Fibroblast of mammary gland (primary cell): ENCODE measurements at places on chromosomes 5 and 9.

- no peak for DNase-seq
These were observed 86.6 kb downstream of the GNA14 start for GRCh38 chr9:77561331-77562018.

DNA sequence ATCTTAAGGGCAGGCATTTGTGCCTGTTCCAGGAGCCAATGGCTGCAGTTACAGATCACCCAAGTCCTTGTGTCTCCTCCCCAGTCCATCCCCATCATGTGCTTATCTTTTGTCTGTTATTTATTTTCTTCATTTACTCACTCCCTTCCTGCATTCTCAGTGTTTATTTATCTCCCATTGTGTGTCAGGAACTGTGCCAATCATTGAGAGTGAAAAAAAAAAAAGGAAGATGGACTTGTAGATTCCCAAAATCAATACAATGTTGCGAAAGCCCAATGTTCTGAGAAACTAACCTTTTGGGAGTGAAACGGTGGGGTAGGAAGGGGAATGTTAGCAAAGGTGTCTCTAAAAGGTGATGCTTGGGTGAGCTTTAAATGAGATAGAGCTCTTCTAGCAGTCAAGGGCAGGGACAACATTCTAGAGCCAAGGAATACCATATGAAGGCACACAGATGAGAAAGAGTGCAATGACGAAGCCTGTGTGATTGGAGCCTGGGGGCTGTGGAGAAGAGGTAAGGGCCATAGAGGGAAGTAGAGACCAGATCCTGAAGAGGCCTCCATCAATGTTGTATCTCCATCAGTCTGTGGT is 53.0 kb downstream of the CMYA5 start:
- no peak for DNase-seq

DNA sequence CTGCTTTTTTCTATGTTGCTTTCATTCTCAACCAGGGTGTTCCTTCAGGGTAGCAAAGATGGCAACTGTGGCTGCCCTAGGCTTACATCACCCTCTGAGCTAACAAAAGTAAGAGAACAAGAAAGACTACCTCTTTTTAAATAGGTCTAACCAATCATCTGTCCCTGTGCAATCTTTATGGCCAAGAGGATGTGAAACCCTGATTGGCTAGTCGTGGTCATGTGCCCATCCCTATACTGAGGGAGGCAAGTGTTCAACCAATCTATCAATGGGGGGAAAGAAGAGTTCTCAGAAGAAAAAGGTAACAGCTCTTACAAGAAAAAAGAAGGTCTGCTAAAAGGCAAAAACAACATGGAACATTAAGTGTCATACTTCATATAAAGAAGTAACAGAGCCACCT is 11.7 kb upstream of the SNCAIP start:
- no peak for DNase-seq

GRCh38 chr5:145204743-145205142 is 630.4 kb downstream of the PRELID2 start:
- no peak for DNase-seq

- no peak for DNase-seq
These were observed 6.4 kb downstream of the ENG start for GRCh38 chr9:127847833-127848755.

- DNase-seq = no peak
These were observed 117.0 kb downstream of the GABBR2 start for GRCh38 chr9:98591696-98592095.

- DNase-seq = peak; percentile 43
These were observed 29.5 kb upstream of the TGFBR1 start for GRCh38 chr9:99075246-99075912.

- DNase-seq = no peak
These were observed 234.4 kb upstream of the MPDZ start for GRCh38 chr9:13513716-13514444.

- no peak for DNase-seq
These were observed 254.2 kb downstream of the TRIM32 start for GRCh38 chr9:116941266-116941665.

- DNase-seq = peak; percentile 40
These were observed 100.6 kb upstream of the NREP start for GRCh38 chr5:111857623-111858022.

- DNase-seq = peak; percentile 82
These were observed 219.7 kb upstream of the TUT7 start for GRCh38 chr9:86573886-86574285.

GRCh38 chr5:17229313-17229712 is 11.9 kb downstream of the BASP1 start:
- no peak for DNase-seq

- no peak for DNase-seq
These were observed 8.1 kb upstream of the HAVCR1 start for GRCh38 chr5:157067005-157067404.

DNA sequence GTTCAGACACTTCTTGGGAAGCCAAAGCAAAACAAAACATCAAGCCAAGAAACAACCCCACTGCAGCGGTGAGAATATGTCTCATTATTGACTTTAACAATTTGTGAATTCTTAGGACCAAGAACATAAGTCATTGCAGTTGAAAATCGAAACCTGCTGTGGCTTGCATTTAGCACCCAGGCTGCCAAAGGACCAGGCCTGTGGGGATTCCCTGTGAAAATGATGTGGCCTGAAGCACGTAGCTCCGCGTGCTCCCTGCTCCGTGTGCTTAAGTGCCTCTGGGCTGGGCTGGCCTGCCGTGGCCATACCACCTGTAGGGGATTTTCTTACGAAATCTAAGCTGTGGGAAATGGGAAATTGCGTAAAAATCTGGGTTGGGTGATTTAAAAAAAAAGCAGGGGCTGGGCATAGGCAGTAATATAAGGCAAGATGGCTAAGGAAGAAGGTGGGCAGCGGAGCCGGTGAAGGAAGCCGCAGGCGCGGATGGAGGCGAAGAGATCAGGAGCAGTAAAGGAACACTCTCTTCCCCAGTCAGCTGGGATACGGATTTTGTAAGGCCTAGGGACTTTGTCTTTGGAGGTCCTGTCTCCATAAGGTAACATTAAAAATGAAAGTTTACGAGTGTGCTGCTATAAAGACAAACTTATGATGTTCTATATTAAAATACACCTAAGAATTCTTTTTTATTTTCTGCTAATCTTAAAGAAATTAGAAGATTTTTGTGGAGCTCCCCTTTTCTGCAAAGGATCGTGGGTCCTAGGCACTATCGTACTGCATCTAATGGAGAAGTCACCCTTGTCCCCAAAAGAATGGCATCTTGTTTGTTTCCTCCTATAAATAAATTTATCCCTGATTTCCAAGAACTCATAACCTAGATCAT is 189.6 kb upstream of the SEMA6A start:
- DNase-seq = no peak

DNA sequence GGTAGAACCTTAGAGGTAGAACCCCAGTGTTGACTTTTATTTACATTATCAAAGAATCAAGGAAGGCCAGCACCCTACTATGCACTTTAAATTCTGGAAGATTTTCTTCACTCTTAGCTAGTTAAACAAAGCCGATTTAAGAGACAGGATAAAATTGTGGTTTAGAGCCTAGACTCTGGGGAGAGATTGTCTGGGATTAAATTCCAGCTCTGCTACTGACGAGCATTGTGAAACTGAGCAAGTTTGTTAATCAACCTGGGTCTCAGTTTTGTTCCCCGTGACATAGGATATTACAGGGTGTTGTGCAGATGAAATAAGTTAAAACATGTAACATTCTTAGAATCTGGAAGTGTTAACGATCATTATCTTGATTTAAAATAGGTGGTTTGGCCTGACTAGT is 83.5 kb downstream of the FEM1C start:
- DNase-seq = peak; percentile 71

GRCh38 chr9:127351182-127352166 is 45.5 kb upstream of the SLC2A8 start:
- no peak for DNase-seq

- DNase-seq = peak; percentile 9
These were observed 57.0 kb upstream of the NEURL1B start for GRCh38 chr5:172583931-172584511.

DNA sequence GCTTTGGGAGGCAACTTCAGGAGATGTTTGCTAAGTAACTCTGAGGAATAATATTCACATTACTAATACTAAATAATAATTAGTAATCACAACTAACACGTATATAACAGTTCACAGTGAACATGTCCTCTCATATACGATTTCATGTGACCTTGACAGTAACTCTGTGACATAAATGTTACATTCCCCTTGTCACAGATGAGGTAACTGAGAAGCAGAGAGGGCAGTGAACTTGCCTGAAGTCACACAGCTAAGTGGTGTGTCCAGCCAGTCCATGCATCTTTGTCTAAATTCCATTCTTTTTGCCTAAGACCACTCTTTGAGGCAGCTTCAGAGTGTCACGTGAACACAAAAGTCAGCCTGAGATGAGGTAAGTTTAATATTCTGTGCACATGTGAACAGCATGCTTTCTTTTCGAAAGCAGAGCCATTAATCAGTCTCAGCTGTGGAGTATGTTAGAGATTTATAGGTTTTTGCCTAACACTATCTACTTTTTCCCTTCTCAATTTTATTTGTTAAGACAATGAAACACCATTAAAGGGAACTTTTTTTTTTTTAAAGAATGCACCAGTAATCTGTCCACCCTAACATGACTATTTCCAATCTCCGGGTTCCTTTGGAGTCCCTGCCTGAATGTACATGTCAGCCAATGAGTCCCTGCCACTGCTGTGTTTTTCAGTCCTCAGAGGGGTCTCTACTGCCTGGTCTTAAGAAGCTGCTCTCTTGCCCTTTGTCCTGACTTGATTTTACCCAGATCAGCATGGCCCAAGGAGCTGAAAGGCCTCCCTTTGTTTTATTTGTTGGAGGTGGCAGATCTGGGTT is 43.5 kb downstream of the SH3PXD2B start:
- peak; percentile 93 for DNase-seq

- no peak for DNase-seq
These were observed 233.2 kb upstream of the RFX3 start for GRCh38 chr9:3758816-3759576.

DNA sequence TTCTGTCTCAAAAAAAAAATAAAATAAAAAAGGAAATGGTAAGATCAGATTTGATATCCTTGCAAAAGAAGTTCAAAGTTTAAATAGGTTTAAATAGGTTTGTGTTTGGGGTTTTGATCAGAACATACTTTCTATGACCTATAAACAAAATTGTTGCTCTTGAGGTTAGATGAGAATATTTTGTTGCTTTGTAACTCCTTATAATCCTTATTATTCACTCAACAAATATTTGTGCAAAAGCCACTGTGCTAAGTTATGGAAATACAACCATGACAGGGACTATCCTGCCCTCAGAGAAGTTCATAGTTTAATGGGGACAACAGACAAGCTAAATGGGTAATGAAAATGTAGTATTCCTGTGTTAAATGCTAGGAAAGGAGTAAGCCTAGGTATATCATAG is 71.5 kb downstream of the INVS start:
- peak; percentile 29 for DNase-seq

GRCh38 chr5:55584398-55585205 is 49.8 kb upstream of the PLPP1 start:
- no peak for DNase-seq

DNA sequence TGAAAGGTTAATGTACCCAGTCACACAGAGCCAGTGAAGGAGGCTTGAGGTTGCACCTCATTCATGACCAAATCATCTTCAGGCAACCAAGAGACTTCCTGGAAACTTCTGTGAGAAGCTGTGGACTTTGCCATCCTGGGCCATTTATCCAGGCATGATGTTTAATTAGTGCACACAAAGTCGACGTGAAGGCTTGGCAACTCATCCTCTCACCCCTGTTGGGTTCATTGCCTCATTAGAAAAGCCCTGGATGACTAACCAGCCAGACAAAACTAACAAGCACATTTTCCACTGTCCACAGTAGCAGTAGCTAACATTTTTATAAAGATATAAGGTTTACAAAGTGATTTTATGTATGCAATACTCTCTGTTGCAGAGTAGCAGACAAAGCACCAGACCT is 65.7 kb upstream of the ZNF462 start:
- peak; percentile 21 for DNase-seq

GRCh38 chr9:90868555-90868954 is 66.9 kb downstream of the SYK start:
- no peak for DNase-seq

- no peak for DNase-seq
These were observed 100.4 kb upstream of the SAP30L start for GRCh38 chr5:154345255-154345952.

DNA sequence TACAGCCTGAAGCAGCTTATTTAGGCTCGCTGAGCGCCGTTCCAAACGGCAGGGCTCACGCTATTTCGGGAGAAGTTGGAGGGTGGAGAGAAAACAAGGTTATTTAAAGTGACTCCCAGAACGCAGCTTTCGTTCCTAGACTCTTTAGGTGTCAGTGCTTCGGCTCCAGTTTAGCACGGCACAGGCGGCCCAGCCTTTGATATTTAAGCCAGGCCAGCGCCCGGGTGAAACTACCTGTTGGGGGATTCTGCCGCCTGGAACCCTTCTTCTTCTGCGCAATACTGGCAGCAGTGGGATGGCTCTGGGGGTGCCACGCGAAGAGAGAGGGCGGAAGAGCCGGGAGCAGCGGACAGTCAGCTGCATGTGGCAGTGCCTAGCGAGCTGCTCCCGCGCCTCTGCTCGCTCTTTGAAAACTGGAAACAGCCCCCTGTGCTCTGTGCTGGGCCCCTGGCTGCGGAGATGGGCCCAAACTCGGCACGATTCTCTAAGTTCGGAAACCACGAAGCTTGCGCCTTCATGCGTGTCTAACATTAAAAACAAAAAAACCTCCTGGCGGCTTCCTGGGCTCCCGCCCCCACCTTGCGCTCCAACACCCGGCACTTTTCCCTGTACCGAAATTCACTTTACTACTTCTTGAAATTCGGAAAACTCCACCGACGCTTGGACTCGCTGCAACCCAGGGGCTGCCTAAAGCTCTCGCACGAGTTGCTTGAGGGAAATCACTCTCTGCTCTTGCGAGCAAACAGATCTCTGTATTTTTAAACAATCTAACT is 34.6 kb upstream of the NFIB start:
- DNase-seq = no peak

DNA sequence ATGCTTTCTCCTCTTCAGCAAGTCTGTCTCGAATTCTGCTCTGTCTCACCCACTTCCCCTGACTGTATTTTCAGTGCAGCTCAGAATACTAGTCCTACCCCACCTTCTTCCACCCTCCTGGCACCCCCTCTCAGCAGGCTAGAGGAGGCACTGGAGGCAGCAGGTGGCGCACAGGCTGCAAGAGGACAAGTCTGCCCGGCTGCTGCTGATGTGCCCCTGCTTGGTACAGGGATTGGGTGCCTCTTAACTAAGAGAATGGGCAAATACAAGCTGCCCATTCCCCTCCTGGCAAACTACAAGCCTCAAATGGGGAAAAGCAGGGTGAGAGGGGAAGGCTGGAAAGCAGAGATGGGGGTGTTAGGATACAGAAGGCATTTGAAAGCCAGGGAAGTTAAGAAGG is 5.1 kb downstream of the TLN1 start:
- DNase-seq = peak; percentile 30

GRCh38 chr5:38208782-38209378 is 49.5 kb upstream of the EGFLAM start:
- DNase-seq = peak; percentile 55

- DNase-seq = no peak
These were observed 188.1 kb upstream of the IL12B start for GRCh38 chr5:159518371-159518770.

GRCh38 chr9:128677794-128678193 is 11.2 kb upstream of the SET start:
- DNase-seq = no peak
